ENCODE measurements at places on chromosomes 3 and 15. TPM values are rescaled to one million over a fixed set of nuclear protein-coding genes. Genes with fewer than 3 reads are reported as not detected.

DLL4 gene
- not detected for total RNA-seq

IQCH gene
- total RNA-seq, result 1.00 TPM

DNA sequence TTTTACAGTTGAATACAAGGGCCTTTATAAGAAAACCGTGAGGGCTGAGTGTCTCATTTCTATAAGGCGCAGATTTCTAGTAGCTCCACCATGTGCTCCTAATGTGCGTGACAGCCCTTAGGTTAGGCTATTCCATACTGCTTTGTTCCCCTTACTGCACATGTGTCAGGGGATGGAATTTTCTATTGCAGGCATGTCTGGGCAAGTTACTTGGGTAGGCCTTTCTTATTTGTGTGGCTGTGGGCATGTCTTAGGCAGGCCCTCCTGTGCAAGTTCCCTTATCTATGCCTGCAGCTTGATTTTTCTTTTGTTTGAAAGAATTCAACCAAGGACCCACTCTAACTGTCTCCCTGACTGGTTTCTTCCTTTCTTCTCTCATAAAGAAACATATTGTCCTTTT lies 434.2 kb upstream of the CNTN3 start:
- no peaks in the 10 kb centered on the region for H3K36me3 ChIP-seq
- no peaks in the 10 kb centered on the region for H3K4me1 ChIP-seq
- H3K4me3 ChIP-seq, result no peak overlapping the region
- no peak overlapping the region for H3K27ac ChIP-seq

- H3K4me3 ChIP-seq, result no peak overlapping the region
- H3K36me3 ChIP-seq, result no peaks in the 10 kb centered on the region
- peaks cover 6% of the 10 kb centered on the region for H3K4me1 ChIP-seq
- no peak for DNase-seq
- no peaks in the 10 kb centered on the region for H3K27me3 ChIP-seq
Measured at GRCh38 chr3:38354588-38355330, 8.2 kb downstream of the XYLB start.

DNA sequence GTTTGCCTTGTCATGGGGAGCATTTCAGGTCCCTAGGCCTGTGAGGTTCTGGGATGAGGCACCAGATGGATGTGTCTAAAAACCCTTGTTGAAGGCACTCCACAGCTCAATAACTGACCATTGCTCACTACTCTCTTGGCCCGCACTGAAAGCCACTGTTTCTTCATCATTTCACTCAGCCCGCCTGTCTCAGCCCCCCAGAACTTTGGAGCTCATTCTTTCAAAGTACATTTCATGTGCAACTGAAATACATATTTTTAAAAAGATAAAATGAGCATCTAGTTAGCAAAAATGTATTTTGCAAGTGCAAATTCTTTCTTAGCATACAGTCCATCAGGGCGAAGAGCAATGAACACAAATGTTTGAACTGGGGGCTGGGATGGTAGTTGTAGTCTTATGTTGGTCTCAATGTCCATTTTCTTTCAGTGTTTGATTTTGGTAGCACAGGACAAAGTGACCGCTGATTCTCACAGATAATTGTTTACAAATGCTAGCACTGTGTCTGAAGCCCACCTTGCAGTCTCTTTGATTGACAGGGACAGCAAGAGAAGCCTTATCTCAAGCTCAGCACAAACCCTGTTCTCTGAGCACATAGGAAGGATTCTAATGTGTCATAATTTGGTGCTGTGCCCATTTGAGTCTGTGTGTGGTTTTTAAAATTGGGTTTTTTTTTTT lies 19.6 kb downstream of the HEMK1 start:
- H3K4me3 ChIP-seq, result no peak overlapping the region
- H3K27me3 ChIP-seq, result no peaks in the 10 kb centered on the region
- H3K27ac ChIP-seq, result no peak overlapping the region
- DNase-seq, result no peak
- peaks cover 5% of the 10 kb centered on the region for H3K4me1 ChIP-seq
- H3K36me3 ChIP-seq, result no peaks in the 10 kb centered on the region

DNA sequence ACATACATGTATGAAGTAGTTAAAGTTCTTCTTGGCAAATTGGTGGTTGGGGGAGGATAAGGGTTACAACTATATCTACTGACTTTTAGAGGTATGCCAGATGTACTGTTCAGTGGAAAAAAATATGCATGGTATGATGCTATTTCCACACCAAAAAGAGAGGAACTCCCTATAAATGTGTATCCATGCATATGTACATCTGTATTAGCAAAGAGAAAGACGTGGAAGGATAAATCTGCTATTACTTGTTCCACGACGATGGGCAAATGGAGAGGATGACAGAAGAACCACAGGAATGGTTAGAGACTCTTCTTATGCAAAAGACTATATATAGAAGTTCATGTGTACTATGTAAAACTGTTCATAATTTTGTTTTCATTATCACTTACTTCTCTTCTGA lies 197.6 kb downstream of the RORA start:
- H3K27me3 ChIP-seq, result no peaks in the 10 kb centered on the region
- peaks cover 50% of the 10 kb centered on the region for H3K4me1 ChIP-seq
- H3K36me3 ChIP-seq, result no peaks in the 10 kb centered on the region
- no peak for DNase-seq
- H3K27ac ChIP-seq, result no peak overlapping the region
- no peak overlapping the region for H3K4me3 ChIP-seq
